ENCODE measurements at places on chromosomes 16 and 17.

DNA sequence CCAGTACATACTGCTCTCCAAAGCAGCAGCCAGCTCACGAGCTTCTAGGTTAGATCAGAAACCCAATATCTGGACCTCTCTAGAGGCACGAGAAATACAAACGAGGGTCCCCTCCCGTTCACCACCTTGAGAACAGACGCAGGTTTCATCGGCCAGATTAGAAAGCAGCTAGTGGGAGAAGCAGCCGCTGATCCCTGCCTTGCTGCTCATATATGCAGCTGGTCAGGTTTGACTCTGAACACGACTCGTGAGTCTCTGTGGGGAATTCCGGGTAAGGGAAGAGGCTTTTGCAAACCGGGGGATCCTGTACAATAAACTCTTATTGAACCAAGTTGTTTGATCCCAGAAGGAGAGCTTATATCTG is 1.6 kb downstream of the VAT1L start:
- DNase-seq, result no peak

DNA sequence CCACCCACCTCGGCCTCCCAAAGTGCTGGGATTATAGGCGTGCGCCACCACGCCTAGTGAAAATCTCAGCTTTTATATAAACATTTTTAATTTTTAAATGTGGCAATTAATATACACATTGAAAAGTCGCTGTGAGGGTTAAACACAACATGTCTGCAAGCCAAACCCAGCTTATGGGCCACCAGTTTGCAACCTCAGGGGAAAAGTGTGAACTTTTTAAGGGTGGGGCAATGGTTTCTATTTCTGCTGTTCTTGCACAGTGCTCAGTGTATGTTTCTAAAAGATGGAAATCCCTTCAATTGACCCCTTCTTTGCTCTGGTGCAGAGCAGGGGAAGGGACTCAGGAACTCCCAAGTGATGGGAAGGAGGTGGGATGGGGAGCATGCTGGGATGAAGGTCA is 18.3 kb upstream of the SUPT4H1 start:
- no peak for DNase-seq

GRCh38 chr16:10934325-10935107 is 7.8 kb downstream of the DEXI start:
- no peak for DNase-seq

- DNase-seq, result no peak
Measured at GRCh38 chr16:53068423-53068833, 13.6 kb downstream of the CHD9 start.

Measured in kidney tubule cell (primary cell).